ENCODE measurements at places on chromosomes 12 and 14.

DNA sequence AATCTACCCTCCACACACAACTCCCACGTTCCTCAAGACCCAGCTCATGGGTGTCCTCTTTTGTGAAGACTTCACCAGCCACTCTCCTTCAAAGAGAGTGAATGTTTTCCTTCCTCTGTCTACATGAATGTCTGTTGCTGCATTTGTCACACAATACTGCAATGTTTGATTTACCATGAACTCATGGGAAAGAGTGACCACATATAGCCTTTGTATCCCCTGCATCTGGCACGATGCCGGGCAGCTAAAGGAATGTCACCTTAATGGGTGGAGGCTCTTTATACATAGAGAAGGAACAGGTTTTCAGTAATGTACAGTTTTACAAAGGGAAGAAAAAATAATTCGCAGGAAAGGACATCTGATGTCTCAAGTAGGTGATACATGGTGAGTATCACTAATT, 12.1 kb upstream of the BCDIN3D start:
- H3K4me3 ChIP-seq, result no peak overlapping the region
- no peak overlapping the region for H3K27ac ChIP-seq
- H3K27me3 ChIP-seq, result peaks cover 7% of the 10 kb centered on the region
- H3K36me3 ChIP-seq, result no peaks in the 10 kb centered on the region
- no peaks in the 10 kb centered on the region for H3K4me1 ChIP-seq
- peak; percentile 52 for DNase-seq

DNA sequence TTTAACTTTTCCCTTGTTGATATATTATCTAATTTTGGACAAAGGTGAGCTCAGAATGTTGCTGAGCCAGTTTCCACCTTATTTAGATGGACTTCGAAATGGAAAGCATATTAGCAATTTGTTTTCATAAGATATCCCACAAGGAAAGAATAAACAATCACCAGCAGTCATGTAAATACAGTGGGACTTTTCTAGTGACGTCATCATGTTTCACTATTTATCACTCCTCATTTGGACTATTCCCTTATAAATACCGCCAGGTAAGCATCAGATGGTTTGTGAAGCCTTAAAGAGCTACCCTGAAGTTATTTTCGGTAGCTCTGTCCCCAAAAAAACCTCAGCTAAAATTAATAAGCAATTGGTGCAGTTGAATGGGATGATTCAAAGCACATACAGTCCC, 110.7 kb downstream of the PTPRR start:
- H3K36me3 ChIP-seq, result no peaks in the 10 kb centered on the region
- no peak for DNase-seq
- no peak overlapping the region for H3K4me3 ChIP-seq
- no peak overlapping the region for H3K27ac ChIP-seq
- no peaks in the 10 kb centered on the region for H3K27me3 ChIP-seq

DNA sequence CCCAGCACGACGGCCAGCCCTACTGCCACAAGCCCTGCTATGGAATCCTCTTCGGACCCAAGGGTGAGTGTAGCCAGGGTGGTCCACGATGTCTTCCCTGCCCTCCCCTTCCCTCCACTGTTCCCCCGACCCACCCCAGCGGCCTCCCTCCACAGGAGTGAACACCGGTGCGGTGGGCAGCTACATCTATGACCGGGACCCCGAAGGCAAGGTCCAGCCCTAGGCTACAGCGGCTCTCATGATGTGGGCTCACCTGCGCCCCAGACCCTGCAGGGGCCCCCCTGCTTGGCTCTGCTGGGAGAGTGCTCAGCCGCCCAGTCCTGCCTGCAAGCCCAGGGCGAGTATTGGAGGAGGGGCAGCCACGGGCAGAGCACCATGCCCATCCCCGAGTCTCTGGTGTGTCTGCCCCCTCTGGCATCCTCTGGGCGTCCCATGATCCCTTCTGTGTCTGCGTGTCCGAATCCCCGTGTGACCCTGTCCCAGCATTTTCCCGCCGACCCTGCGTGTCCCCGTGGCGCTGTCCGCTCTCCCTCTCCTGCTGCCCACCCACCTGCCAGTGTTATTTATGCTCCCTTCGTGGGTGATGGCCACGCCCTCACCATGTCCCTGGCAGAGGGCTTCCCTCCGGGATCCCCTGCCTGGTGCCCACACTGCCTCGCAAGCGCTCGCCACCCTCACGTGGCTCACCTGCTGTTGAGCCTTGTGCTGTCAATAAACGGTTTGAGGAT, 5.0 kb downstream of the CRIP2 start:
- H3K4me1 ChIP-seq, result peaks cover 76% of the 10 kb centered on the region
- H3K4me3 ChIP-seq, result no peak overlapping the region
- H3K27ac ChIP-seq, result peak overlapping the region; percentile 99
- peaks cover 14% of the 10 kb centered on the region for H3K36me3 ChIP-seq

DNA sequence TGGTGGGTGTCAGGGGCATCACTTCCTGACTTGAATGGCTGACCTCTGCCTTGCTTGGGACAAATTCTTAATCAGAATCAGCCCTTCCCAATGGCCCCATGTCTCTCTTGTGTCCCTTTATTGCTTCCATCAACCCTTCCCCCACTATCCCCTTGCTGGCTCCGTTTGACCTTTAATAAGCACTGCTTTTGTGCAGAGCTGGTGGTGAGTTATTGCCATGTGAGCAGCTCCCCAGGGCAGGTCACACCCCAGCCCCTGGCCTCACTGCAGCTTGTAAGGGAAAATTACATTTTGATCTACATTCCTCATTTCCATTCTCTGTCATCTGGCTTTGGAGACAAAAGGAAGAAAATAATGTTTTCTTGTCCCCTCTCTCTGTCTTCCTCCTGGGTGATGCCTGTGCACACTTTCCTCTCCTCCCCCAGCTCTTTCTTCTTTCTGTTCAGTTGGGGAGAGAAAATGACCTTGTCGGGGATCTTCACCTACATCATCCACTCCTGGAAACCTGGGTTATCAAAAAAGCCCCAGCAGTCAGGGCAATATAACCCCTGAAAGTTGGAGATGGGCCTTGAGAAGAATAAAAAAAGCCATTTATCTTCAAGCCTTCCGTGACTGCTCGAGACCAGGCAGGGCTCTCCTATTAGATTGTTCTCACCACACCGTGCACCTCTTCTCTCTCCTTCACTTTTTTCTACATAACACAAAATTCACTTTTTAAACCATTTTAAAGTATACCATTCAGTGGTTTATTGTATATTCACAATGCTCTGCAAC, 100.4 kb upstream of the SRRM4 start:
- no peak overlapping the region for H3K27ac ChIP-seq
- H3K4me3 ChIP-seq, result no peak overlapping the region
- H3K27me3 ChIP-seq, result no peaks in the 10 kb centered on the region
- H3K36me3 ChIP-seq, result no peaks in the 10 kb centered on the region
- no peaks in the 10 kb centered on the region for H3K4me1 ChIP-seq

DNA sequence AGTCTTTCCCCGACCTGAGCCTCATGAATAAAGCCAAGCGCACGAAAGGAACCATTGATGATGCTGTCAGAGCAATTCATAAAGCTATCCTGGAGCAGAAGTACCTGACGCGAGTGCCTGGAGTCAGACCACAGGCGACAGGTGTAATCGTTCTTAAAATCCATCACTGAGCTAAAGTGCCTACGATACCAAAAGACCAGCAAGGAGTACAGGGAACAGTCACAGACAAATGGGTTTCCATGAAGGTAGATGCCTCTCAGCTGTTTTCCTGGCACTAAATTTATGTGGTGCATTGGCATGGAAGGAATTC, 1.4 kb upstream of the PCED1B start:
- DNase-seq, result no peak
- peaks cover 49% of the 10 kb centered on the region for H3K4me1 ChIP-seq
- no peak overlapping the region for H3K27ac ChIP-seq
- peak overlapping the region; percentile 75 for H3K4me3 ChIP-seq

DNA sequence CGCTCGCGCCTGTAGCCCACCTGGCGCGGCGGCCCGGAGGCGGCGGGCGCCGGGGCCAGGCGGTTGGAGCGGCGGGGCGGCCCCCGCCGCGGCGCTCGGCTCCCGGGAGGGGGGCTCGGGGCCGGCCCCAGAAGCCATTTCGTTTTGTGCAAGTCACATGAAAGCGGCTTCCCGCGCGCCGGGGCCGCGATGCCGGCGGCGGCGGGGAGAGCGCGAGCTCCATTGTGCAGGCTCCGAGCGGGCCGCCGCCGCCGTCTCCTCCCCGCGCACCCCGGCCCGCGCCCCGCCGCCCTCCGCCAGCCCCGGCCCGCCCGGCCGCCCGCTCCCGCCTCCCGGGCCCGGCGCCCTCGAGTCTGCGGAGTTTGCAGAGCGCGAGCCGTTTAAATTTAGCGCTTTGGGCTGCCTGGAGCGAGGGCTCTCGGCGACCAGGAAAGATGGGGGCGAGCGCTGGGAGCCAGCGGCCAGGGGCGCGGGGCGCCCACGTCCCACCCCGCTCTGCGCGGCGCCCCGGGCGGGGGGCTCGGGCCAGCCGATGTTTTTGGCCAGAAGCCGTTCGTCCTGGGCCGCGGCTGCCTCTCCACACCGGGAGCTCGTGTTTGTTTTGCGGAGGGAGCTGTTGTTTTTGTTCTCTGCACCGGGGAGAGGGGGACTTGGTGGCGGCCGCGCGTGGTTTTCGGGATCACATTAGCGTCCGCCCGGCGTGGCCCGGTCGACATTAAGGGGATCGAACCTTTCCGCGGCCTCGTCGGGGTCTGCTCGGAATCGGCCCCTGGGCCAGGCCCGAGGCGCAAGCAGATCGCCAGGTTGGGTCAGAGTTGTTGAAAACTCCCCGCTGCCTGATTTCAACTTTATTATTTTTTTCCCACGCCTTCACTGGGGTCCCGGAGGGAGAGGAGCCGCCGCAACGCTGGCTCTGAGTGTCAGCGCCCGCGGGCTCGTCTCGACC, 982 bp downstream of the BCL7A start:
- no peaks in the 10 kb centered on the region for H3K36me3 ChIP-seq
- H3K27me3 ChIP-seq, result peaks cover 8% of the 10 kb centered on the region
- peak overlapping the region; percentile 75 for H3K4me3 ChIP-seq
- peaks cover 25% of the 10 kb centered on the region for H3K4me1 ChIP-seq
- no peak for DNase-seq

DNA sequence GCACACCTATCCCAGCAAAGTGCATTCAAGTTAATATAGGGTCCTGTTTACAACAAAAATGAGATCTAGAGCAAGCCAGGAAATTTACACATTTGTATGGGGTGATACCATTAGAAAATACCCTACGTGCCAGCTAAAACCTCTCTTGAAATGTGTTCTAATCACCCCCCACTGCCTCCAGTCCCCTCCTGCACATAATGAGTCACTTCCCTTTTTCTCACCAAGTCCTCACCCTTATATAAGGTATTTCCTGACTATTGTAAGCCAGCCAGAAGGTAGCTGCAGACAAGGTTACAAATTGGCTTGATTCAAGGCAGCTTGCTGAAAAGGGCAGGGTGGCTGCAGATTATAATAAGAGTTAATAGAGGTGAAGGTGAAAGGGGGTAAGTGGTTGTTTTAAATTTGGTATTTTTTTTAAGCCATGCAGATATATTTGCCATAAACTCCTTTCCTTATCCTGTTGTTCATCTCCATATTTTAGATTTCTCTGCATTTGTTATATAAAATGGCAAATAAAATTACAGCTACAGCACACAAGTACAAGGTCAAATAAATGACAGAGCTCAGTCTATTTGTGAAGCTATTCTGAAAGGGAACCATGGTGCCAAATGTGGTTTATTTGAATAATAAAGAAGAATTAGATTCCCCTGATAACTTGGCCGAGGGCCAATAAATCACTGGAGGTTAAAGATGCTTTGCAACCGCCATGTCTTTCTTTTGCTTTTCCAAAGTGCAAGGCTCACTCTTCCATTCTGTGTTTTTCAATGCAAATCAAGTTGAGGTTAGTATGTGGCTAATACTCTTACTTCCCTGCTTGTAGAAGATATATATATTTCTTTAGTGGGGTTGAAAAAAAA, 385.9 kb downstream of the EGLN3 start:
- no peak for DNase-seq
- H3K36me3 ChIP-seq, result no peaks in the 10 kb centered on the region
- H3K4me3 ChIP-seq, result no peak overlapping the region
- H3K27ac ChIP-seq, result no peak overlapping the region

- H3K4me1 ChIP-seq, result peaks cover 5% of the 10 kb centered on the region
- H3K27me3 ChIP-seq, result no peaks in the 10 kb centered on the region
- DNase-seq, result no peak
- no peak overlapping the region for H3K4me3 ChIP-seq
- H3K36me3 ChIP-seq, result no peaks in the 10 kb centered on the region
Measured at GRCh38 chr12:16112130-16112529, 165.4 kb downstream of the SLC15A5 start.

DNA sequence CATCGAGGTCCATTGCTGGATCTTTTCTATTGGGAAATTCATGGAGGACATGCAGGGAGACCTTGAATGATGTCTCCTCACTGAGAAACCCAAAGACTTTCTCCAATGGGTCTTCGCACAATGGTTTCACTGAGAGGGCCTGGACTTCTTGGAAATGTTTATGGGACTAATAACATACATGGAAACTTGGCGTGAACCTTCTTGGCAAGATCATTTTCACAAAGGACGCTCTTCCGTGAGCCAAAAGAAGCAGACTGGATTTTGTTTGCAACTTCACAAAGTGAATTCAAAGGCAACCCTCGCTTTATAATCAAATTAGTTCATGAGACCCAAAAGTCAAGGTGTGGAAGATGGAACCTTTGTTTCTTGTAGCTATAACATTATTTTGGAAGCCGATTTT, 154.4 kb downstream of the TMEM132C start:
- no peak for DNase-seq
- no peak overlapping the region for H3K4me3 ChIP-seq
- no peaks in the 10 kb centered on the region for H3K36me3 ChIP-seq
- no peaks in the 10 kb centered on the region for H3K27me3 ChIP-seq

DNA sequence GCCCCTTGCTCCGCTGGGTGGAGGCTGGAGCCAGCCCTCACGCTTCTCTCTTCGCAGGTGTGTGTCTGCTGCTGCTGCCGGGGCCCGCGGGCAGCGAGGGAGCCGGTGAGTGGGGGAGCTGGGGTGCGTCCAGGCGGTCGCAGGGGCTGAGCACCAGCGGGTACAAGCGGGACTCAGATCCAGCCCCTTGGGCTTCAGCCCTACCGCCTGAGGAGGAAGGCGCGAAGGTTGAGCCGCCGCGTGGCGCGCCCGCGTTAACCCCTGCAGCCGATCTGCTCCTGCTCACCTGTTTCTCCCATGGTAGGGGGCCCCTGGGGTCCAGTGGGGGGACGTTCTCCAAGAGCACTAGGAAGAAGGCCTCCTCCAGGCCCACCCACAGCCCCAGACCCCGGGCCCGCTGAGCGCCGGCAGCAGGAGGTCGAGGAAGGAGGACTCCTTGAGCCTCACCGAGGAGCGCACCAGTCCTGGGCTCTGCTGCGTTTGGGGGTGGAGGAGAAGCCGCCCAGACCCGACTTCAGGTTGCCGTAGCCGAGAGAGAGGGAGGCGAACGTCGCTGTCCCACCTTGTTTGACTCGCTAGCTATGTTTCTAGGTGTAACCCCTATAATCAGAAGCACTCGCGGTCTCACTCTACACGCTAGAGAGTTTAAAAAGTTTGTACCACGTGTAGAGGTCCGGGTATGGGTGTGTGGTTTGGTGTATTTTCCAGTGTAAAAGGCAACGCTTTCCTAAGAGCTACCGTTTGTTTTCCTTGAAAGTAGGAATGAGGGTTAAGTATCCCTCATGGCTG, 834 bp downstream of the COCH start:
- peaks cover 55% of the 10 kb centered on the region for H3K27me3 ChIP-seq
- no peak overlapping the region for H3K27ac ChIP-seq
- H3K4me1 ChIP-seq, result peaks cover 15% of the 10 kb centered on the region
- no peaks in the 10 kb centered on the region for H3K36me3 ChIP-seq
- DNase-seq, result no peak
